Gastrocnemius medialis (tissue), 4 donors: ENCODE measurements at places on chromosomes 1 and 21. TPM values are rescaled to one million over a fixed set of nuclear protein-coding genes. Genes with fewer than 3 reads are reported as not detected.

DNA sequence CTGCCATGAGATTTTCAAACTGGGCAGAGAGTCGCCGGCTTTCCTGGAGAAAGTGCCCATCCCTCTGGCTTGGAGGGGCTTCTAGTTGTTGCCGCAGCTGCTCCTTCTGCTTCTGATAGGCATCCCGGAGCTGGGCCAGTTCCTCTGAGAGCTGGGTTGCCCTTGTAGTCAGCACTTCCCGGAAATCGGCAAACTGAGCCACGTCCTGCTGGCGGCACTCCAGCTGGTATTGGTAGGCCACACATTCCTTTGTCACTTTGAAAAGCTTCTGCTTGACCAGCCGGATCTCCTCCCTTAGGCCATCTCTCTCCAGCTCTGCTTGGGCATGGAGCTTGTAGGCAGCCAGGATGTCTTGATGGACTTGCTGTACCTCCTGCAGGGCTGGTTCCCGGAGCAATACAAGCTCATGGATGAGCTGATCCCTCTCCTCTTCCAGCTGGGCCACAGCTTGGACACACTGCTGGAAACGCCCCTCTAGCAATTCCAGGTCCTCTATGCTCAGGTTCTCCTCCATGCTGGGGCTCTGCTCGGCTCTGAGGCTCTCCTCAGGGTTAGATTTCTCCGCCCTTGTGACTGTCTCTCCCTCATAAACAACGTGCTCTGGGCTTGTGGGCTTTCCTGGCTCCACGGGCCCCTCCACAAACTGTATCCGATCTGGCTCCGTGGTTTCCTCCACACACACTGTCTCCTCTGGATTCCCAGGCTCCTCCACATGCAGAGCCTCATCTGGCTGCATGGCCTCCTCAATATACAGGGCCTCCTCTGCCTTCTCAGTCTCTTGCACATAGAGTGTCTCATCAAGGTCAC is 7.3 kb downstream of the SYNC start:
- DNase-seq, result peak; percentile 66

DNA sequence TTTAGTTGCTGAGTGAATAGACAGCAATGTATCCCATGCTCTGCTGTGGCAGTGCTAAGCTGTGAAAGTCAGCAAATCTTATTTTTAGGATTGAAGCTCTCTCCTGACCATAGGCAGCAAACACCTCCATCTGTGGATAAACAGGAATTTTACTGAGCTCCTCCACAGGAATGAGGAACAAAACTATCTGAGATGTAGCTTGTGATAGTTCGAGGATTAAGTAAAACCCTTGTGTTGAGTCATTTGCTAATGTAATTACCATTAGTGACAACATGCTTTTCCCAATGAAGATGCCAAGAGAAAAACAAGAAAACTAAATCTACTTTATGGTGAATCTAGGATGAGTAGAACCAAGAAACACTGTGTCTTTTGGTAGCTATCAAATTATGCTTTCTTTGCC is 122.7 kb downstream of the CLEC20A start:
- no peak for DNase-seq

Gene KCNC4
- total RNA-seq, result 9.1 TPM

GRCh38 chr1:11948822-11949458 is 14.4 kb downstream of the PLOD1 start:
- no peak for DNase-seq

Gene HJV
- 585 TPM for total RNA-seq

Gene KRTAP21-2
- total RNA-seq, result not detected

DNA sequence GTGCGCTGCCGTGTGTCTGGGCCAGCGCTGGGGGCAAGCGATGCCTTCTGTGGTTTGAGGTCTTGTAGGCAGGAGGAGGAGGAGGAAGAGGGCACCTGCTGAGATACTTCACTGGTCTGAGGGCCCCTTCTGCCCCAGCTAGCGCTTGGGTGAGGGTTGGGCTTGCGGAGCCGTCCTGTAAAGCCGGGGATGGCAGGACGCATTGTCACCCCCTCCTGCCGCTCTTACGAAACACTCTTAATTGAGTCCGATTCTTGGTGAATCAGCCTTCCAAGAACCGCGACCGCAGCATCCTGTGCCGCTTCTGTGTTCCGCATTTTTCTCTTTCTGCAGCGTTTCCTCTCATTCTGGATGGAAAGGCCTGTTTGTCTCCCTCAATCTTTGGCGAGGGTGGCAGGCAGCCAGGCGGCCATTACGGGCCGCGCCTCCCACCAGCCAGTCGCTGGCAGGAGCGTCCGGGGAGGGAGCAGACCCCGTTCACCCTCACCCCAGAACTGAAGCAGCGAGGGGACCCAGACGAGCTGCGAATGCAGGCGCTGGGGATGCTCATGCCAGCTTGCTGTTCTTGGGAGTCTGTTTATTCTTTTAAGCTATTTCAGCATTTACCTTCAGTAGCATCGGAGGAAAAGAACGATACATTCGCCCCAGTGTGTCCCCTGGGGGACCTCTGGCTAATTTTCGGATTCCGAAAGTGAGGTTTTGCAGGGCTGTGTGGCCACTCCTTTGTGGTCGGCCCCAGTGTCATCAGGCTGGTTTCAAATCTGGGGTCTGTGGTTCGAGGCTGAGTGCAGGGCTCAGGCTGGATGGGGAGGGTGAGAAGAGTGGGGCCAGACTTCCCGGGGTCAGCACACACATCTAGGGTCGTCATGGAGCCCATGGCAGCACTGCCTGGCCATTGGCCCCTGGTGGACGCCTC is 62.7 kb downstream of the SKI start:
- DNase-seq, result peak; percentile 74

GRCh38 chr1:36350659-36351226 is 27.3 kb upstream of the EVA1B start:
- DNase-seq, result peak; percentile 51

DNA sequence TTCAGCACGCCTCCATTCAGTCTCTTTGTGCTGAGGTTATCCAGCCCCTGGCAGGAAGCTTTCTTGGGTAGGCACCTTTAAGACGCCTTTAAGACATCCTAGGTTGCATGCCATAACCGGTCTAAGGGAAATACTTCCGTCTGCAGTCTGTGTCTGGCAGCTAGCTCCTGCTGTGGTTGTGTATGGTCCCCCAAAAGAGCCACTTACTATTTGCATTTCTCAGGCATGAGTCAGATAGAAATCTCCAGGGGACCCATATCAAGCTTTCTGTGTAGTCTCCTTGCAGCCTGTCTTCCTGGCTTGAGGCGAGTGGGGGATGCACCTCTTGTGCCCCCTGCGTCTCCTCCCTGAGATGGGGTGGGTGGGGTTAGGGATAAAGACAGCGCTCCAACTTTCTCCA is 10.0 kb upstream of the RYR2 start:
- no peak for DNase-seq

DNA sequence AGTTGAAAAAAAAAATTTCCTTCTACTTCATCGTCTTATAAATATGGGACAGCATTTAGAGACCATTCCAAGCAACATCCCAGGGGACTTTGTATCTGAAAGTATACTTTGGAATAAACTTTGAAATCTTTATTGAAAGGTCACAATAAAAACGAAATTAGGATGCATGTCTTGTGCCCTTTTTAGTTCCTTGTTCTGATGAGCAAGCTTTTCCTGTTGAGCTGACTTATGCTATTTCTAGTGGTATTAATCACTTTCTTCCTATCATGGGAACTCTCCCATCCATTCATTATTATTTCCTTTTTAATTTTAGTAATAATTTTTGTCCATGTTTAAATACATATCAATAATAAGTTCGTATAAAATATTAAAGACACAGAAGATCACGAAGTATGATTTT is 4.0 kb upstream of the GBP2 start:
- DNase-seq, result no peak
